ENCODE measurements at places on chromosomes 7 and 10.

DNA sequence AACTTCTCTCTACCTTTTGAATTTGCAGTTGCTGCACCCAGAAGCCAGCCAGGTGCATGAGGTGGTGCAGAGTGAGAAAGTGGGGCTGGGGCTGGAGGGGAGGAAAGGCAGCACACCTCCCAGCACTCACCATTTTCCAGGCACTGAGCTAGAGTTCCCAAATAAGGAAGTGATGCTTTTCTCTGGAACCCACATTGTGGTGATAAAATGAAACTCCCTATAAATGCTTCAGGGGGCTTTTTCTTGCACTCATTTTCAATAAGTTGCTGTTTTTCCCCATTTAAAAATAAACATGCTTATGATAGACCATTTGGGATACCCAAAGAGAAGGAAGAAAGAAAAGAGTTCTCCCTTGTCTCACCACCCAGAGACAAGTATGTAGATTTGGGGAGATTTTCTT lies 42.8 kb upstream of the TNS3 start:
- no peak for DNase-seq

DNA sequence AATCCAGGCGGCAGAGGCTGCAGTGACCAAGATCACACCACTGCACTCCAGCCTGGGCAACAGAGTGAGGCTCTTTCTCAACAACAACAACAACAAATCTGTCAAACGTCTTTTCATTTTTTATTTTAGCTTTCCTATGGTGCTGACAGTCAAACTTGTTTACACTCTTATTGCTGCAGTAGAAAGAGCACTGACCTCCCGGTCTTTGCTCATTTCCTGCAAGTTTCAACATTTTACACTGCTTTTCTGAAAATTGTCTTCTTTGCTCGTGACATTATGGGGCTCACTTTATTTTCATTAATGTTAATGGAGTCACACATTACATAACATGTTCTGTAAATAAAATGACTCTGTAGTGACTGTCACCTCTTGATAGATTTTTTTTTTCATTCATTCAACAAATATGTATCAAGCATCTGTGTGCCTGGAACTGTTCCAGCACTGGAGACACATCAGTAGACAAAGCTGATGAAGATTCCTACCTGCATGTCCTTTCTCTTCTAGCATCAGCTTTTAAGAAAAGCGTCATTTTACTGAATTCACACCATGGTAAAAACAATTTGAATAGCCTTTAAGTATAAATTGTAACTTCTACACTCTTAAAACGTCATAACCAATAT lies 277.3 kb downstream of the CELF2 start:
- no peak for DNase-seq

DNA sequence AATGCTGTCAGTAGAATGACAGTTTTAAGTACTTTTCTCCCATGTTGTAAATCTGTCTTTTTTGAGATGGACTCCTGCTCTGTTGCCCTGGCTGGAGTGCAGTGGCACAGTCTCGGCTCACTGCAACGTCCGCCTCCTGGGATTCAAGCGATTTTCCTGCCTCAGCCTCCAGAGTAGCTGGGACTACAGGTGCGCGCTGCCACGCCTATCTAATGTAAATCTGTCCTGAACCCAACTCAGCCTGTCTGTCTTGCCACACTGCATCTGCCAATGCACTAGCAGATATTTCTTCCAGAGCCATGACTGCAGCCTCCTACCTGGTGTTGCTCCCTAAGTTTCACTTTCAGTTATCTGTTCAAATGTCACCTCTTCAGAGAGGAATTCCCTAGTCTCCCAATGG lies 264.1 kb downstream of the PHF14 start:
- no peak for DNase-seq

DNA sequence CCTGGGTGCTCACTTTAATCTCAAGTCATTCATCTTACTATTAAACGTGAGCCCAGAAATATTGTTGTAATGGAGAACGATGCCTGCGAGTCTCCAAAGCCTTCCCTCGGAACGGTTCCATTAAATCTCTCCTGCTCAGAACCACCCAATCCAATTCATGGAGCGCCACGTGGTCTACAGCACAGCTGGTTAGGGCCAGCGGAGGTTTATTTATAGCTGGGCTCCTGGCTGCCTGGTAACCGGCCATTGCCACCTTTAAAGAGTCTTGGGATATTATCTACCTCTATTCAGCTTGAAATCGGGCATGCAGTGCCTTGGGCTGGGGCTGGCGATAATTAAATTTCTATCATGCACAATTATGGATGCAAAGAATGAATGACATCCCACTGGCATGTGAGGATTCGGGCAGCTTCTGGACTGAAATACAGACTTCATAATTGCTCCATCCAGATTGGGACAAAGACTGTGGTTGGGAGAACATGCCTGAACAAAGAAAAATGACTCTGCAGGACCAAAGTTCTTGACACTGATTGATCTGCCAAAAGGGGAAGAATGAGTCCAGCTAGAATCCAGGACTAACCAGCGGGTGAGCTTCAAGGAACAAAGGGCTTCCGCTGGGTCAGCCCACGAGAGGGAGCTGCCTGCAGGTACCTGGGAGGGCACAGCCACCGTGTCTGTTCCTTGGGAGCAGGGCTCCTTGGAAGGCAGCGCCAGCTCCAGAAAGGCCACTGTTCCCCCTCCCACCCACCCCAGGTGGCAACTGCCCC lies 7.3 kb downstream of the FAM20C start:
- DNase-seq: no peak

- DNase-seq: no peak
Observed at GRCh38 chr7:28104041-28104541, 76.5 kb downstream of the JAZF1 start.

GRCh38 chr10:71378336-71379117 lies 18.2 kb upstream of the CDH23 start:
- DNase-seq: no peak

GRCh38 chr7:45469103-45469502 lies 105.1 kb upstream of the ADCY1 start:
- DNase-seq: no peak

- no peak for DNase-seq
Observed at GRCh38 chr7:117217106-117218035, 105.5 kb downstream of the WNT2 start.

DNA sequence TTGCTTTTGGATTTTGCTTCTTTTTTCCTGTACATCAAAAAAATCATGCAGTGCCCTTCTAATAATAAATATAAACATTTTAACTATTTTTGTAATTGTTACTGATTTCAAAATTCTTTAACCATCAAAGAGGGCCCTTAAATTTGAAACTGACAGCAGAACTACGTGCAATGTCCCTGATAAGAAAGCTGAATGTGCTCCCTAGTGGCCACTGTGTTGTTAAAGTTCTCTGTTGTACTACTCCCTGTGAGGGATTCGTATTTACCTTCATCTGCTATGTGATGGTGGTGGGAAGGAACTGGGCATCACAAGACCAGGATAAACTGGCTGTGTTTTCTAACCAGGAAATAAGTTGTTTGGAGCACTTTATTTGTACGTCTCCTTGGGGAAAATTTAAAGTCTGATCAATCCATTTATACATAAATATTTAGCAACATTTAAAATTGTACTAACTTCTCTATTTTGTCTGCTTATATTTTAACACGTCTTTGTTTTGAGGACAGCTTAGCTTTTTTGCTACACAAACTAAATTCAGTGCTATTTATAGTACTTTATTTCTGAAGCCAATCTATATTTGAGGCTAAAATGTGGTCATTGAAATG lies 322.4 kb downstream of the HGF start:
- DNase-seq: peak; percentile 35

- no peak for DNase-seq
Observed at GRCh38 chr7:117017017-117017451, 63.7 kb downstream of the ST7 start.
